ENCODE measurements at places on chromosomes 16 and 17.

DNA sequence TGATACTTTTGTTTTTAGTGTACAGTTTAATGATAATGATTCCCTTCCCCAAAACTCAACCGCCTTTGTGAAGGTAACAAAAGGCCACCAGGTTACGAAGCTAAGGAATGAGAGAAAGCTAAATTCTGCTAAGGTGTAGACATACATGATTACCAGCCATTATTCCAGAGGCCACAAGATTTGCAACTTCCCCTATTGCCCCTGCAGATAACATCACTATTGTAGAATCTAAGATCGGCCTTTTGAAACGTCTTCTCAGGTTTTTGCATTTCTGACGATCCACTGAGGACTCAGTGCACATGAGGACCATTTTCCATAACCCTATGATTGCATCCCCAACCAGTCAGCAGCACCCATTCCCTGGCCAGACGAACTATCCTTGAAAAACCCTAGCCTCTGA is 33.9 kb upstream of the SNN start:
- DNase-seq: no peak

GRCh38 chr17:78641243-78641642 is 64.0 kb upstream of the DNAH17 start:
- DNase-seq: no peak

- DNase-seq: no peak
Measured at GRCh38 chr16:24694931-24695330, 34.5 kb upstream of the TNRC6A start.

- no peak for DNase-seq
Measured at GRCh38 chr17:79802736-79803420, 6.0 kb upstream of the CBX8 start.

DNA sequence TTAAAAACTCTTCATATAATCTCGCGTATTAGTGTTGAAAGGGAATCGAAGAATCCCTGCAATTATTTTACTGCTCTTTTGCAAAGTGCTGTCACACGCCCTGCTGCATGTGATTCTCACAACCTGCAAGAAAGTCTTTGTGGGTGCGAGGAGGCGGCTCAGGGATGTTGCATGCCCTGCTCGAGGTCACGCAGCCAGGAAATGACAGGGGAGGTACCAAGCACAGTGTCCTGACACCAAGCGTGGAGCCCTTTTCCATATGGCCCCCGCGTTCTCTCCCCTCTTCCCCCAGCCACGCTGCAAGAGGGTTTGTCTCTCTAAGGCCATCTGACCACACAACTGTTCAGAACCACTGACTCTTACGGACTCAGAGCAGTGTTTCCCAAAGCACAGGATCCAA is 37.6 kb downstream of the OR3A1 start:
- no peak for DNase-seq

DNA sequence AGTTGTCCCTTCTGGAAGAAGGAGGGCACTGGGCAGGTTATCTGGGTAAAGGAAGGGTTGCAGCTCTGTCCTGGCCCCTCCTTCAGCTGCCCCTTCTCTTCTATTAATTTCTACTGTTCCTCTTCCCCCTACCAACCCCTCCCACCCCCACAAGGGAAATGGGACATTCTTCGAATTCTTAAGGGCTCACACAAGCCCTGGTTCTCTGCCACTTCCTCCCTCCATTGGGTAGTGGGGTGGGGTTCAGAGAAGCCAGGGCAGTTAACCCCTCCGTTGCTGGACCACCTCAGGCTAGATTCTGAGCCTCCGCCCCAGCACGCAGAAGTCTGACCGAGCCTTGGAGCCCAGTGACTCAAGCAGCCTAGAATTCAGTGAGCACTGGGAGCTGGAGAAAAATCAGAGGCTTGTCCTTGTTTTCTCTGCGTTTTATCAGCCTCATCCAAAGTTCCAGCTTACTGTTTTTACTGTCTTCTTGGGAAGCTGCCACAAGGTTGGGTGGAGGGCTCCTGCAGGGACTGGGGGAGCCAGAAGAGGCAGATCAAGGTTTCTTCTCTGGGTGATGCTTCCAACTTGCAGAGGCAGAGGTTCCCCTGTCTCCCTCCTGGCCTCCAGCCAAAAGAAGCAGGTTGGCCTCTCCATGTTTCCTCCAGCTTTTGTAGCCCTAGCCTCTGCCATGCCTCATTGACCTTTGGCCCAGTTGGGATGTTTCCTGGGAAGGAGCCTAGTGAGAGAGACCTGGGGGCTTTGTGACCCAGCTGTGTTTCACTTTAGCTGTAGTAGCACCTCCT is 10.2 kb downstream of the LASP1 start:
- no peak for DNase-seq

GRCh38 chr17:78798695-78799559 is 16.9 kb upstream of the CYTH1 start:
- no peak for DNase-seq

DNA sequence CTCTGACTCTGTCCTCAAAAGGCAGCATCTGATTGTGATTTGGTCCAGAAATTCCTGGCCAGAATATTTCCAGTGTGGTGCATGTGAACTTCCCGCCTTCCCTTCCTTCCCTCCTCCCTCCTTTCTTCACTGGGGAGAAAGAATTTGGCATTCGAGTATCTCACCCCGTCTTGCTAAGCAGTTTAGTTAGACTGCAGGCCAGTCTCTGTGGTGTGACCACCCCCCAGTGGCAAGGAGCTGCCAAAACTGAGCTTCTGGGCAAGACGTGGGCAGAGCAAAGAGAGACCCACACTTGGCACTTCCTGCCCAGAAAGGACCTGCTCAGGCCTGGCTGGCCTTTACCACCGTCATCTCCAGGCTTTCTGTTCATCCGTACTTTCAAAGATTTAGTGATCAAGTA is 36.4 kb downstream of the SNX20 start:
- DNase-seq: no peak

DNA sequence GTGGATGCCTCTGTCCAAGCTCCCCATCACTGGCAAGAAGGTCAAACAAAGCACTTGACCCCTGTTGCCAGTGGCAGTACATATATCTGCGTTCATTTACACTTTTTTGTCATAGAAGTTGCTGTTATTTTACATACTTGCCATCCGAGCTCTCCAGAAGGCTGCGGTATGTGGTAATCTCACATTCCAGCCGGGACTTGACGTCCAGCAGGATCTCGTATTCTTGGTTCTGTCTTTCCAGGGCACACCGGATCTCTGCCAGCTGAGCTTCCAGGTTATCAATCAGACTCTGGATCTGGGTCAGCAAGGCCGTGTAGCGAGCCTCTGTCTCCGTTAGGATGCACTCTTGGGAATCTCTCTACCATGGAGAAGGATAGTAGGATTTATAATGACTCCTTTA is 6.6 kb downstream of the KRT39 start:
- DNase-seq: no peak

- no peak for DNase-seq
Measured at GRCh38 chr17:44540246-44541084, 16.8 kb upstream of the FZD2 start.

DNA sequence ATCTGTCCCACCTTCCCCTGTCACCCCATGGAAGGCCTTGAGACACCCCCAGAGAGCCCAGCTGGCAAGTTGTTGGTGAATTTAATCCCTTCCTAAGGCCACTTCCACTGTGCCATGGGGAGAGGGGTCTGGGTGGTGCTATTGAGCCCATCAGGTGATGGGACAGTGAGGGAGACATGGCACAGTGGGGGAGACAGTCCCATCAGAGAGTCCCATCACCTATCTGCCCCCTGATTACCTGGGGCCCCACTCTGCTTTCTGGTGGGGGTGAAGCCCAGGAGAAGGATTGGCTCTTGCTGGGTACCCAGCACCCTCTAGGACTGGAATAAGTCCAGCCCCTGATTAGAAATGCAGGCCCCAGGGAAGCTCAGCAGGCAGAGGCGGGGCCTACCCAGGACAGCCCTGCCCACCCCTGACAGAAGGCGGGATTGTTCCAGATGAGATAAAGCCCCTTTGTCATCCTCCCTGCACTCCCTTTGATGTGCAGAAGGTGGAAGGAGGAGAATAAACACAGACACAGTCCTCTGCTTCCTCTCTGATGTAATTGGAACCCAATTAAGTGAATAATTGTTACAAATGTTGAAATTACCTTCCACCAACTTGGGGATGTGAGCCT is 18.9 kb downstream of the TMEM132E start:
- no peak for DNase-seq

DNA sequence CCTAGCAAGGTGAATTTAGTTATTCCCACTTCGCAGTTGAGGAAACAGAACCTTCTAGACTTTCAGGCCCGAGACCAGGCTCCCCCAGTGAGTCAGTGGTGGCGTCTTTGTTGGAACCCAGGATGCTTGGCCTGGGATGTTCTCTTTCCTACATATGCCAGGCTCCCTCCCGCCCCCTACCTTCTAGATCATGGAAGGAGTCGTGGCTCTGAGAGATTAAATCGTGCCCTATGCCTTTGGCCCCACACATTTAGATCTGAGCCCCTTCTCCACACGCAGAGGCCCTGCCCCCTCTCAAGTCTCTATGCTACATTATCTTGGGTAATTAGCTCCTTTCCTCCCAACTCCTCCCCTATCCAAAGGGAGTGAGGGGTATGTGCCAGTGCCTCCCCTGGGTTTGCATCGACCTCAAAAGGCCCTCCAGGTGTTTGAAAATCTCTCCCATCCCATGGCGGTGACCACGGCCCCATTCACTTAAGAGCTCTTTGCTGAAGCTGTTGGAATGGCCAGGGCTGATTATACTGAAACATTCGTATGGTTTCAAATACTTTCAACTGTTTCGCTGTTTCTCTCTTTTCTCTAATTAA is 3.0 kb downstream of the NGFR start:
- DNase-seq: no peak

- DNase-seq: no peak
Measured at GRCh38 chr17:77873500-77874302, 84.8 kb upstream of the TNRC6C start.

GRCh38 chr16:50506543-50506937 is 41.7 kb upstream of the NKD1 start:
- DNase-seq: no peak

DNA sequence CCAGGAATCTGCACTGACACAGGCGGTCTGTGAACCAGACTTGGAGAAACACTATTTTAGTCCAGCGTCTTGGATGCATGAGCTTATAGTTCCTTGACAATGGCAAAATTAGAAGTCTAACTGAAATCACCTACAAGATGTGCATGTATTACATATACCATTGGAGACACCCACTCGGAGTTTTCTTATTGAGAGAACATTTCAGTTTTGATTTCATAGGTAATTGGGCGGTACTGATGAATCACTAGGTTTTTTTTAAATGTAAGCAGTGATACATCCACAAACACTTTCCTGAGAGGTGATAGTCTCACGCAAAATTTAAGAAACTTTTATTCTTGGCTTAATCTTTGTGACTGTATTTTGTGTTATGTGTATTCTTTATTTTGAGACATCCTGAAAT is 69.8 kb downstream of the PRKCA start:
- no peak for DNase-seq

DNA sequence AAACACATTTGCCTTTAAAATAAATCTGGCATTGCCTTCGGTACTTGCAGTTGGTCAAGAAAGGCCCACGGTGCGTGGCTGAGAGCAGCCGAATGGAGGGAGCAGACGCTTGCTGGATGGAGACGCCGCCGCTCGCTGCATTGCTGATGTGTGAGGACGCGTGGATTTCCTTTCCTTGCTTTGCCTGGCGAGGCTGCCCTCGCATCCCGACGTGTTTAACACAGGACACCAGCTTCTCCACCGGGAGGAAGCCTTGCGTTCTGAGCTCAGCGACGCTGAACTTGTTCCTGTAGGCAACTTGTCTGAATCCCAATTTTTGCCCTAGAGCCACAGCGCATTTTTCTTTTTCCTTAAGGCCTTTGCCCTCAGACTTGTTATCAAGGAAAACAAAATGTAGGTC is 45.8 kb downstream of the COX4I1 start:
- DNase-seq: no peak

GRCh38 chr16:56306690-56307533 is 115.6 kb downstream of the GNAO1 start:
- no peak for DNase-seq

DNA sequence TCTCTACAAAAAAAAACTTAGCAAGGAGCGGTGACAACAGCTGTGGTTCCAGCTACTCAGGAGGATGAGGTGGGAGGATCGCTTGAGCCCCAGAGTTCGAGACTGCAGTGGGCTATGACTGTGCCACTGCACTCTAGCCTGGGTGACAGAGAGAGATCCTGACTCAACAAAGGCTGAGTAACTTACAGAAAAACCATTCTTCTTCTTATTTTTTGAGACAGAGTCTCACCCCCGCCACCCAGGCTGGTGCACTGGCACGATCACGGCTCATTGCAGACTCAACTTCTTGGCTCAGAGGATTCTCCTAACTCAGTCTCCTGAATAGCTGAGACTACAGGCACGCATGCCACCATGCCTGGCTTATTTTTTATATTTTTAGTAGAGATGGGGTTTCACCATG is 56.0 kb downstream of the CYB5D2 start:
- DNase-seq: no peak

DNA sequence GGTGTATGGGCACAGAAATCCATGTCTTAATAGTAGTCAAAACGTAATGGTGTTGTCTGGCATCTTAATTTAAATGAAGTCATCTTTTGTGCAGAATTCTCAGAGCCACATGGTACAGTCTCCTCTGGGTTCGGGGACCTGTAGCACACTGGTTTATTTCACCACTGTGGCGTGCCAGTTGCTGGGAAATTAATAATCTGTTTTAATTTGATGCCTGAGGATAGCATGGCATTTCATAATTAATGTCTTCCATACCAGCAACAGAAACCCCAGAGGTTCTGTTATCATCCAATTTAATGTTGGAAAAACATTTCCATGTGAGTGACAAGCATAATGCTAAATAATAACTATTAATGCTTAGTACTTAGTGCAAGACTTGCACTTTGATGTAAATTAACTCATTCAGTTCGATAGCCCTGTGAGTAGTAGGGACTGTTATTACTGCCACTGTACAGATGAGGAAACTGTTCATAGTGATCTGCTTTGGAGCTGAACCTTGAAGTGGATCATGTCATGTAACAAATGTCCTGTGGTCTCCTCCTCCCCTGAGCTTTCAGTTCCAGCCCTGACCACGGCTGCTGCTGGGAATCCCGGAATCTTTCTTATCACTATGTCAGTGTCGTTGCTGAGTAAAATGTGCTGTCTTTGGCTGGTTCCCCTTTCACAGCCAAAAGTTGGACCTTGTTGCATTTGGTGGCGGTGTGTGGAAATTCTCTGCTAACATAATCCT is 51.2 kb downstream of the SNX29 start:
- DNase-seq: no peak

GRCh38 chr17:32998111-32998886 is 6.7 kb downstream of the SPACA3 start:
- peak; percentile 45 for DNase-seq

- DNase-seq: no peak
Measured at GRCh38 chr16:3025032-3026002, 1.5 kb downstream of the THOC6 start.

DNA sequence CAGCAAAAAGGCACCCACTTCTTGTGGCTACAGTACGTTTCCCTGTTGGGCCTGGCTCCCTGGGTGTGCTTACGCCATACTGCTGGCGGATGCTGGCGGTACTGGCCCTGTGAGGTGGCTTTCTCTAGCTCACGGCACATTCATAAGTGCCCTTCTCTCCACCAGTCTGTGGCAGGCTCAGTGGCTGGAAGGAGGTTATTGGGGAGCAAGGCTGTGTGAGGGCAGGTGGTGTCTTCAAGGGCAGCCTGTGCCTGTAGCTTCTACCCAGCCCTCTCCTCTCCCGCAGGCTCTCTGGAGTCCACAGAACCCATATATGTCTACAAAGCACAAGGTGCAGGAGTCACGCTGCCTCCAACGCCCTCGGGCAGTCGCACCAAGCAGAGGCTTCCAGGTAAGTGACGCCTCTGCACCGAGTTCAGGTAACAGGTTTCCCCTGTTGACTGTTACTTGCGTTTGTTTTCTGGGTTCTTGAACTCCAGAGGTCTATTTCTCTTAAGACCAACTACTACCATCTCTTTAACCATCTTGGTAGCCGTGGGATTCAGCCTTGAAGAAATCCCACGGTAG is 20.6 kb downstream of the NTAN1 start:
- DNase-seq: no peak
